ENCODE measurements at places on chromosomes 5 and 9.

DNA sequence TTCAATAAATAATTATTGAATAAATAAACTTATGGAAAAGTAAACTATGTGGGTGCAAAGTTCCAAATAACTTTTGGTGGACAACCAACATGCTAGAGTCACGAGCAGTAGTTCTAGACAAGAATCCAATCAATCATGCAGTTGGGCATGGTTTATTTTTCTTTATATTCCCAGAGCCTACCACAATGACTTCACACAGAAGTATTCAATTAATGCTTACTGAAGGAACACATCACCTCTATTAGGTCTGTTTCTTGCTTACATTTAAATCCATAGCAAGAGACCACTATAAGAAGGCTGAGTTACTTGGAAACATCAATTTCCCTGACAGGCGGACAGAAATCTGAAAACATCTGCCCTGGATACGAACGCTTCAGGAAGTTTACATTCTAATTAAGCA is 214.2 kb downstream of the TMEM232 start:
- DNase-seq = no peak

- no peak for DNase-seq
These were observed 48.0 kb downstream of the UBE2QL1 start for GRCh38 chr5:6496636-6497035.

GRCh38 chr9:33081128-33081851 is 4.8 kb upstream of the SMU1 start:
- peak; percentile 16 for DNase-seq

- DNase-seq = no peak
These were observed 16.4 kb downstream of the GNAQ start for GRCh38 chr9:78015241-78015640.

DNA sequence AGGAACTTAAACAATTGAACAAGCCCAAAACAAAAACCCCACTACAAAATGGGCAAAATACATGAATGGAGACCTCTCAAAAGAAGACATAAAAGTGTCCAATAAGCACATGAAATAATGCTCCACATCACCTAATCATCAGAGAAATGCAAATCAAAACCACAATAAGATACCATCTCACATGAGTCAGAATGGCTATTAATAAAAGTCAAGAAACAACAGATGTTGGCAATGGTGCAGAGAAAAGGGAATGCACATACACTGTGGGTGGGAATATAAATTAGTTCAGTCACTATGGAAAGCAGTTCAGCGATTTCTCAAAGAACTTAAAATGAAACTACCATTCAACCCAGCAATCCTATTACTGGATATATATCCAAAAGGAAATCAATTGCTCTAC is 337.4 kb upstream of the GRIA1 start:
- no peak for DNase-seq

DNA sequence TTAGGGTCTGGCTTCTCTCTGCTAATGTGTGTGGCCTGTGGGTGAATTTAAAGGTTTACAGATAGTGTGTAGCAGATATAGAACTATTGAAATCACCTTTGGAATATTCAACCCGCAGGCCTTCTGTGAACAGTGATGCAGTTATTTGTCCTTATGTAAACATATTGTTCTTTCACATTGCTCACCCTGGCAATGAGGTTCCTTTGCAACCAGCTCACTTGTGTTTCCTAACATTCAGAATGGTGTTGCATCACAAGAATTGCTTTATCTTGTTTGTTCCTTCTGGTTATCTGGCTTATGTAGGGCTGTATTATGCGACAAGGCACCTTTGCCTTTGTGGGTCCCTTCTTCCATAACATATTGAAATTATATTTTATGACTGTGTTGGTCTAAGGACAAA is 370.3 kb downstream of the NNT start:
- DNase-seq = no peak

- no peak for DNase-seq
These were observed 2.0 kb downstream of the GNG10 start for GRCh38 chr9:111663301-111663823.

DNA sequence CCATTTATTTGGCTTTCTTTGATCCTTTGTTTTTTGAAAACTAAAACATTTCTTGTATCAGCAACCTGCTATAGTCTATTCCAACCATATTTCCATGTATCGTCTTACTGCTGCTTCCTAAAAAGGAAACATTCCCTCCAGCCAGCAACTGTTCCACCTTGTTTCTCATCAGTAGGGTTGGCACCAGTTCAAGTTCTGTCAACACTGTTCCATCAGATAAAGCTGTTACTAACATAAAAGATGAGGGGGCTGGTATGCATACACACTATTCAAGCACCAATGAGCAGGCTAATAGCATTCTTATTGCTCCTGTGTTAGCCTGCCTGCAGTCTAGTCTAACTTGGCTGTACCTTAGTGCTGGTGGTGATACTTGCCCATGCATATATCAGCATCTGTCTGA is 178.3 kb downstream of the CWC27 start:
- no peak for DNase-seq

DNA sequence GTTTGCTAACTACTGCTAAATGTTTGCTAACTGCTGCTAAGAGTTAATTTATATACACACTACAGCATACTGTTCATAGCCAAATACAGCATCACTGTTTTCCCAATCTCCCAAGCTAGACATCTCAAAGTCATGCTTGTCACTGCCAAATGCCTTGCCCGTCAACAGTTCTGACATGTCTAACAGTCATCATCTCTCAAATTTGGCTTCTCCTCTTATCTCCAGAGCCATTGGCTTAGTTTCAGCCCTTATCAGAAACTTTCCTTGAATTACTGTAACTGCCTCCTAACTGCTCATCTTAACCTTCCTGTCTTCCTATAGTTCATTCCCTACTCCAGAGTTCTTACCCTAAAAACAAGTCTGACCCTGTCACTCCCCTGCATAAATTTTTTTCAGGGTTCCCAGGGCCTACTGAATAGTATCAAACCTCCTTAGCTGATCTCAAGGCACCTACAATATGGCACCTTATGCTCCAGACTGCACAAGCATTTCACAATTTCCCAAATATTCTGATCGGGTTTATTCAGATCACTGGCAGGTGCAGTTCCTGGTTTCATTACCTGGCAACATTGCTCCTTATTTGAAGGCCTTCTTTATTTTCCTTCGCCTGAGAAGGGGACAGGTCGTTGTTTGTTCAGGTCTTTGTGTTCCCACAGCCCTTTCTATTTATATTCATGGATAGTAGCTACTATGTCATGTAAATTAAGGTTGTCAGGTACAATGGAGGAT is 55.9 kb upstream of the ANKRD55 start:
- no peak for DNase-seq

- no peak for DNase-seq
These were observed 1037.1 kb upstream of the NUDT12 start for GRCh38 chr5:104599726-104600125.

- DNase-seq = no peak
These were observed 170.0 kb upstream of the RASA1 start for GRCh38 chr5:87097664-87098063.

DNA sequence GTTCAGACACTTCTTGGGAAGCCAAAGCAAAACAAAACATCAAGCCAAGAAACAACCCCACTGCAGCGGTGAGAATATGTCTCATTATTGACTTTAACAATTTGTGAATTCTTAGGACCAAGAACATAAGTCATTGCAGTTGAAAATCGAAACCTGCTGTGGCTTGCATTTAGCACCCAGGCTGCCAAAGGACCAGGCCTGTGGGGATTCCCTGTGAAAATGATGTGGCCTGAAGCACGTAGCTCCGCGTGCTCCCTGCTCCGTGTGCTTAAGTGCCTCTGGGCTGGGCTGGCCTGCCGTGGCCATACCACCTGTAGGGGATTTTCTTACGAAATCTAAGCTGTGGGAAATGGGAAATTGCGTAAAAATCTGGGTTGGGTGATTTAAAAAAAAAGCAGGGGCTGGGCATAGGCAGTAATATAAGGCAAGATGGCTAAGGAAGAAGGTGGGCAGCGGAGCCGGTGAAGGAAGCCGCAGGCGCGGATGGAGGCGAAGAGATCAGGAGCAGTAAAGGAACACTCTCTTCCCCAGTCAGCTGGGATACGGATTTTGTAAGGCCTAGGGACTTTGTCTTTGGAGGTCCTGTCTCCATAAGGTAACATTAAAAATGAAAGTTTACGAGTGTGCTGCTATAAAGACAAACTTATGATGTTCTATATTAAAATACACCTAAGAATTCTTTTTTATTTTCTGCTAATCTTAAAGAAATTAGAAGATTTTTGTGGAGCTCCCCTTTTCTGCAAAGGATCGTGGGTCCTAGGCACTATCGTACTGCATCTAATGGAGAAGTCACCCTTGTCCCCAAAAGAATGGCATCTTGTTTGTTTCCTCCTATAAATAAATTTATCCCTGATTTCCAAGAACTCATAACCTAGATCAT is 189.6 kb upstream of the SEMA6A start:
- no peak for DNase-seq

All from C1 segment of cervical spinal cord (tissue), 14 donors.